Stimulated activated CD8-positive, alpha-beta memory T cell treated with anti-CD3 and anti-CD28 coated beads, Interleukin-2, amount 100 ng/mL, for 1 hour (primary cell): ENCODE measurements at places on chromosomes 6 and 20.
A peak's percentile ranks its signal among the peaks of the same experiment; 100 is the strongest.

DNA sequence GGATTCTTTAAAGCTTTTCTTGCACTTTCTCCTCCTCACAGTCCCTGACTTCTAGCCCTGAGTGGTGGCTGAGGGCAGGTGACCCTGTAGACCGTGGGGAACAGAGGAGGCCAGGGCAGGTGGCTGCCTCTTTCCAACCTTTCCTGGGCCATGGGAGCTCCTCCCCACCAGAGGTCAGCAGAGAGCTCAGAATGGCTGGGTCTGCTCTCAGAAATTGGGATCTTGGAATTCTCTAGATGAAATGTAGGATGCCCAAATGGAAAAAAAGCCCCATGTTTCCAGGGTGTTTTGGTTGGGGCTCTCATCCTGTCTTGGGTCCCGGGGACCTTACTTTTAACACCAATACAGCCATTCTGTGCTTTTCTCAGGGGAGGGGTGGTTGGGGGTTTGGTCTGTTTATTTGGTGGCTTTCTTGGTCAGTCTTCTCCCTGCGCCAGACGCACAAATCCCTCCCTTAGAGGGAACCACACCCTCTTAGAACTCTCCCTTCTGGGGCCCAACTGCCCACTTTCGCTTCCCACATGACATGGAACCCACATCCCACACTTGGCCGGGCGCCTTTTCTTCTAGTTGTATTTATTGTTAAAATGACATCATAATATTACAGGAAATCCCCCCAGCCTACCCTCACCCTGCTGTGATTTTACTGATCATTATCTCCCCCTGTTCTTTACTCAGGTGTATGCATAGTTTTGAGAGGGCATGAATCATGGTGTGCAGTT, 17.9 kb downstream of the GNAS start:
- peak; percentile 14 for DNase-seq

GRCh38 chr6:25435416-25435985, 156.3 kb downstream of the CARMIL1 start:
- DNase-seq: no peak

GRCh38 chr6:107490566-107491137, 735 bp downstream of the SOBP start:
- no peak for DNase-seq

- DNase-seq: no peak
These were observed 8.1 kb upstream of the TOX2 start for GRCh38 chr20:43906505-43907034.

GRCh38 chr6:117200067-117200466, 65.3 kb upstream of the VGLL2 start:
- no peak for DNase-seq

GRCh38 chr6:144156991-144157390, 6.7 kb downstream of the STX11 start:
- no peak for DNase-seq

DNA sequence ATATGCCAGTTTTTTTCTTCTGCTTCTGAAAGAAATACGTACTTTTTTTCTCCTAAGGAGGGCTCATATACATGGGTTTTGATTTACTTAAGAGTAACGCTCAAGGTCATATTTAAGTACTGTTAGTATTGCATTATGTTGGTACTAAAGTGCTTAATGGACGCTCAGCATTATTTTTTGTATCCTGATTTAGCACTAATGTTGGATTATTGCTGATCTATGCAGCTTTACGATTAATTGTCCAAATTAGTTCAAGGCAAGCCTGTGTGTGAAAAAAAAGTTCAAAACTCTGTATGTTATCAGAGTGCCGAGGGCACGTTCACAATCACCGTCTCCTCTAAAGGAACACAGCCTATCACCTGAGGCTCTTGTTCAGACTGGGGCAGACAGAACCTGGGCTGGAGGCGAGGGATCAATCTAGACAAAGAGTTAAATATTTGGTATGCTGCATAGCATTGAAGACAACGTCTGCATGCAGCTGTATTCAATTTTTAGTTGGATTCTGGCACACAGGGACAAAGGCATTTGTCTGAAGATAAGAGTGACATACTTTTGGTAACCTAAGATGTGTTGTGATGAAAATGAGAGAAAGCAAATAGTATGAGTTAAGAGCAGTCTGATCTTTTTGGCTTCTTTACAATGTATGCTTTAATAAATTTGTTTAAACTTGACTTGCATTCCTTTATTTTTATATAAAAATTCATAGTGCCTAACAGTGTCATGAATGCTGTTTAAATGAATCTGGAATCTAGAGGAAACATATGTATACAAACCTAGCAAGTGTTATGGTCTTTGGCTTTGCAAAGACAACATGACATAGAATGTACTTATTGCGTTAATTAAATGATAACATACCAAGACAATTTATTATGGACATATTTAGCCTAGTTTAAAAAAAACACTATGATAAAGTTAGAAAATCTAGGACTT, 341.2 kb downstream of the SAMD5 start:
- no peak for DNase-seq

DNA sequence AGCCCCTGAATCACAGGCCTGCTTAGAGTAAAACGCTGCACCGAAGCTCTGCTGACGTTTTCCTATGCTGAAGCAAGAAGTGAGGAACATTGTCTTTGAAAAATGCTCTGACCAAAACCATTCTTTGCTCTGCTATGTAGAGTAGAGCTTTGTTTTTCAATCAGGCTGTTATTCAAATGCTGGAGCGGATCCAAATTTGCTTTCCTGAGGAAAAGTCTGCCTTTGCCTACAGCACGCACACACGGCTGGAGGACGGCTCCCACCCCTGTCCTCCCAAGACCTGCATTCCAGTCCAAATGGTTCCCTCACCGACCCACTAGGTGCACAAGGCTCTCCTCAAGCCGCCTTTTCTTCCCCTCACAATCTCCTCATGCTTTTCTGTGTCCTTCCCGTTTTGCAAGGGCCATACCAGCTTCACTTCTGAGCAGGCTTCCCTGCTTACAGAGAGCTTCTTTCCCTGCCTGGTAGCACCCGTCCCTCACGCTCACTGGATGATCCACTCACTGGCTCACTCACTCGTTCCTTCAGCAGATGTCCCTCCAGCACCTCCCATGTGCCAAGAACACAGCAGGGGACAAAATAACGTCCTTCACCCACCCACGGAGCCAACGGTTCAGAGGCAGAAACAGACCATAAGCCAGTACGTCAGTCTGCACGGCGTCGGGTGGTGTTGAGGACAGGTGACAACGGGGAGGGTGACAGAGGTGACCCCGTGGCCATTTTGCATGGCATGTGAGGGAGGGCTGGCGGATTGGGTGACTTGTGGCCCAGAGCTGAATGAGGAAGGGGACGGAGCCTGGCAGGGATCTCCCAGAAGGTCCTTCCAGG, 137.9 kb upstream of the NEDD9 start:
- no peak for DNase-seq

DNA sequence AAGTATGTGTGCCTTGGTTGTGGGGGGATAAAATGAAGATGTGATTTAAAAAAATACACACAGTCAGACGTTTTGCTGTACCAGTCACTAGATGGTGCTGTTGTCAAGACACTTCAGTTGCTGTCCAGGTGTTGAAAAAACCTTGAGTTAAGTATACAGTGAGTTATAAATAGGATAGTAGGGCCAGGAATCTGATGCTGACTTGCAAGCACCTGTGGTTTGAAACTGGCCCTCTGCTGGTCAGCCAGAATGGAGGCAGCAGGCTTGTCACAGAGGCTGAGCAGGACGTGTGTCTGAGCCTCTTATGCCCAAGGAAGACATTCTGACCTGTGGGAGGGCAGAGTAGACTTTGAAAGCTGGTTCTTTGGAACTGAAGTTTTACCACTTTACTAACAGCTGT, 27.8 kb downstream of the RNF8 start:
- DNase-seq: no peak

GRCh38 chr20:10419550-10420133, 14.4 kb downstream of the MKKS start:
- DNase-seq: no peak

DNA sequence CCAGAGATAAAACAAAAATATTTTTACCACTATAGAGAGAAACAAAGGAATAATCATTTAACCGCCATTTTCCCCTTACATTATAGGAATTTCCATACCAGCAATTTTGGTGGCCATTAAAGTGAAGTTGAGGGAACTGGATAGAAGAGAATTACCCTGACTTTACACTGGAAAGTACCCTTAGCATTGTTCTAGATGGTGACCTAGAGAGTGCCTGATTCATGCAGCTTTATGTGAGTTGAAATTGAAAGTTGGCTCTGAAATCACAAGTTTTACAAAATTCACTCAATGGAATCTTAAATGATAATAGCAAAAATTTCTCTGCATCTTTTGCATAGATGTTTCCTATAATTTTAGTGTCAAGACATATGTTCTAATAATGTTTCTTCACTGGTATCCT, 55.7 kb upstream of the PREP start:
- DNase-seq: no peak

GRCh38 chr6:81748994-81749393, 3.5 kb downstream of the TENT5A start:
- DNase-seq: no peak

DNA sequence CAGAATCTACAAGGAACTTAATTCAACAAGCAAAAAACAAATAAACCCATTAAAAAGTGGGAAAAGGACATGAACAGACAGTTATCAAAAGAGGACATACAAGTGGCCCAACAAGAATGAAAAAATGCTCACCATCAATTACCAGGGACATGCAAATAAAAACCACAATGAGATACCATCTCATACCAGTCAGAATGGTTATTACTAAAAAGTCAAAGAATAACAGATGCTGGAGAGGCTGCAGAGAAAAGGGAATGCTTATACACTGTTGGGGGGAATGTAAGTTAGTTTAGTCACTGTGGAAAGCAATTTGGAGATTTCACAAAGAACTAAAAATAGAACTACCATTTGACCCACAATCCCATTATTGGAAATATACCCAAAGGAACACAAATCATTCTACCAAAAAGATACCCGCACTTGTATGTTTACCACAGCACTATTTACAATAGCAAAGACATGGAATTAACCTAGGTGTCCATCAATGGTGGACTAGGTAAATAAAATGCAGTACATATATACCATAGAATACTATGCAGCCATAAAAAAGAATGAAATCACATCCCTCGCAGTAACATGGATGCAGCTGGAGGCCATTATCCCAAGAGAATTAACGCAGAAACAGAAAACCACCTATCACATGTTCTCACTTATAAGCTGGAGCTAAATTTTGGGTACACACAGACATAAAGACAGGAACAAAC, 48.4 kb downstream of the RNGTT start:
- DNase-seq: no peak

GRCh38 chr6:75619230-75619899, 17.7 kb downstream of the SENP6 start:
- DNase-seq: no peak

GRCh38 chr20:24382743-24383142, 86.7 kb upstream of the SYNDIG1 start:
- no peak for DNase-seq

DNA sequence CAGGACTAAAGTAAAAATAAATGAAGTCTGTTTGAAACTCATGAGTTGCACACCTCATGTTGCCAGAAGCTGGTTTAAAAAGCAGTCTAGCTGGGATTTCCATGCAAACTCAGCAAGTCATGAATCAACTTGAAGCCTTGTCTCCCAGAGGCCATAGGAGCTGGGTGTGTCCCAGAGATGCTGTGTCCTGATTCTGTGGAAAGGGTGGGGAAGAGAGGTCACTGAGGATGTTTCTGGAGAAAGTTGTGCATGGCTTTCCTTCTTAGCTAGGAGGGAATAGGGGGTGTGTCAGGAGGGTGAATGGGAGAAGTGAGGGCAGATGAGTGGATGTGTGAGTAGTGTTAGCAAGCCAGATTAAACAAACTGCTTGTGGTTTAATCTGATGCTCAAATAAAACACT, 111.3 kb downstream of the ADAT2 start:
- DNase-seq: no peak

DNA sequence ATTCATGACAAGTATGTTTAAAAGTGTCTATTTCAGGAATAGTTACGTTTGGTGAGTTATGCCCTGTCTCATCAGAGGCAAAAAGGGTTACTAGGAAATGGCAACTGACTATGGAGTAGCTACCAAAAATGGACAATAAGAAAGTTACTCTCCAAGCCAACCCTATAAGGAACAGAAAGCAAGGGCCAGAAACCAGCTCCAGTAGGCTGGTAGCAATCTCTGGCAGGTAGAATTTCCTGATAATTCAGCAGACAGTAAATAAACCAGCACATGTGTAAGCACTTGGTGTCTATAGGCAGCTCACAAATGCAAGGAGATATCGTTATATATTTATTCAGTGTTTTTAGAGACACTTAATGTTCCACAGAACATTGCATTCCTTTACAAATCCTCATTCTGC, 20.3 kb downstream of the SOX4 start:
- DNase-seq: no peak

DNA sequence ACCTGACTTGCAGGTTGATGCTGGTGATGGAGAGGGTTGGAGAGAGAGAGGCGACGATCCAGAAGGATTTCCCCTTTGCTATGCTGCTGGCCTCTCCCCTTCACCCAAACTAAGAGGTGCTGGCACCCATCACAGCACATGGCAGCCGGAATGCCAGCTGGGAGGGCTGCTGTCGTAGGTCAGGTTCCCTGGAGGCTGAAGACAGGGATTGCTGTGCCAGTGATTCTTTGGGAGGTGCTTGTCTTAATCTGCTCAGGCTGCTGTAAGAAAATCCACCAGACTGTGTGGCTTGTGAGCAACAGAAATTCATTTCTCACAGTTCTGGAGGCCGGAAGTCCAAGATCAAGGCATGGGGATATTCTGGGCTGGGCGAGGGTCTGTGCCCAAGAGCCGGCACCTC, 4.4 kb upstream of the ARFGAP1 start:
- no peak for DNase-seq

- no peak for DNase-seq
These were observed 28.2 kb downstream of the CGA start for GRCh38 chr6:87066449-87067333.

DNA sequence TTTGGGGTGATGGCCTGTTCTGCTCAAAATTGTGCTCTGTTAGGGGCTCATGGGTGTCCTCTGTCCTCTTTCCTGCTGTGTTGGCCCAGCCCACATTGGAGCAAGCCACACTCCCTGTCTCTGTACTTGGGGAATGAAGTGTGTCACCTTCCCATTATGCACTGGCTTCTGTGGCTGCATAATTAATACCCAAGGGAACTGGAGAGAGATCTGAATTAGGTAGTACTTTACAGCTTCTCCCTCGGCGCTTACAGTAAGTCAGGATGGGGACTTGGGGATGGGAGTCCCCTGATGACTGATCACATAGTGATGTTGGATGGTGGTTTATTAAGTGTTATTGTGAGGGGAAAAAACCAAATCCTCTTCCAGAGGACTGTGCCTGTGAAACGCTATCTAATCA, 116.6 kb downstream of the FOXO3 start:
- no peak for DNase-seq

GRCh38 chr6:2558861-2559801, 191.6 kb downstream of the MYLK4 start:
- no peak for DNase-seq

- no peak for DNase-seq
These were observed 47.6 kb downstream of the ARHGAP18 start for GRCh38 chr6:129662406-129662766.

GRCh38 chr6:39228992-39229767, at the start of gene KCNK5:
KCNK5 (minus strand) TSS chr6:39229475; CDS start chr6:39229111, 364 bp downstream.
- DNase-seq: peak; percentile 42
